ENCODE measurements at places on chromosomes 12 and 14.

GRCh38 chr12:105040476-105040875, 43.8 kb downstream of the ALDH1L2 start:
- DNase-seq = no peak

GRCh38 chr14:56555921-56556570, 23.6 kb upstream of the TMEM260 start:
- no peak for DNase-seq

DNA sequence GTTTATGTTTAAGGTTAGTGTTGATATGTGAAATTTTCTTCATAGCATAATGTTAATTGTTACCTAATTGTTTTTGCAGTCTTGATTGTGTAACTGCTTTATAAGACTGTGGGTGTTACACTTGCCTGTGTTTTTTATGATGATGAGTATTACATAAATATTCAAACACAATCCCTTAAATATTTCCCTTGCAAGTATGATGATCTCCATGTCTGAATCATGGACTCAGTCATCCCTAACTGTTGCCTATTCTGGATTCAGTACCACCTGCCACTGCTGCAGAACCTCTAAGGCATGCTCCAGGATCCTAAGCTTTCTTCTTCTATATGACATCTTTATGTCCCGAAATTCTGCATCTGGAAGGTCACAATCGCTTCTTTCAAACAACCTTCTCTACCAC, 246.3 kb upstream of the CLEC14A start:
- no peak for DNase-seq

GRCh38 chr14:105151838-105152793, 16.5 kb downstream of the JAG2 start:
- DNase-seq = no peak

- DNase-seq = no peak
Observed at GRCh38 chr12:28026701-28027100, 54.2 kb upstream of the PTHLH start.

GRCh38 chr12:64627771-64628170, 17.5 kb downstream of the RASSF3 start:
- DNase-seq = no peak

DNA sequence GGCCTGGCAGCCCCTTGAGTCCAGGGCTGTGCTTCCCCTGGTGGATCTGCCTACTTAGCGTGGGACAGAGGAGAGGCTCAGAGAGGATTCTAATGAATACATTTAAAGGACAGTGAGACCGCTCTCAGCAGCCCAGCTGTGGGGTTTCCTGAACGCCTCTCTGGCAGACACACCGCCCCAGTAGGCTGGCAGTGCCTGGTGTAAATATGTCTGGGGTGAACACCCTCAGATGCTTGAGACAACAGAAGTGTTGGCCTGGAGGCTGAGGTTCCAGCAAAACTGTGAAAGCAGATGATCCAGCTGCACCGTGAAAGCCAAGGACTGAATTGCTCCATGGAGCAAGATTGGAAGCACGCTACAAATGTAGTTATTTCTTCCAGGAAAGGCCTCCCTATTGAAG, 55.1 kb downstream of the LRRC74A start:
- no peak for DNase-seq

- no peak for DNase-seq
Observed at GRCh38 chr12:130521375-130522124, 183.9 kb downstream of the PIWIL1 start.

- peak; percentile 44 for DNase-seq
Observed at GRCh38 chr14:104794993-104795780, at the start of gene AKT1. AKT1 (minus strand) TSS chr14:104795748; CDS start chr14:104792643, 3,105 bp downstream.

GRCh38 chr12:52613384-52614030, 4.9 kb downstream of the KRT73 start:
- no peak for DNase-seq

GRCh38 chr14:30227876-30228275, 300.2 kb upstream of the PRKD1 start:
- no peak for DNase-seq

DNA sequence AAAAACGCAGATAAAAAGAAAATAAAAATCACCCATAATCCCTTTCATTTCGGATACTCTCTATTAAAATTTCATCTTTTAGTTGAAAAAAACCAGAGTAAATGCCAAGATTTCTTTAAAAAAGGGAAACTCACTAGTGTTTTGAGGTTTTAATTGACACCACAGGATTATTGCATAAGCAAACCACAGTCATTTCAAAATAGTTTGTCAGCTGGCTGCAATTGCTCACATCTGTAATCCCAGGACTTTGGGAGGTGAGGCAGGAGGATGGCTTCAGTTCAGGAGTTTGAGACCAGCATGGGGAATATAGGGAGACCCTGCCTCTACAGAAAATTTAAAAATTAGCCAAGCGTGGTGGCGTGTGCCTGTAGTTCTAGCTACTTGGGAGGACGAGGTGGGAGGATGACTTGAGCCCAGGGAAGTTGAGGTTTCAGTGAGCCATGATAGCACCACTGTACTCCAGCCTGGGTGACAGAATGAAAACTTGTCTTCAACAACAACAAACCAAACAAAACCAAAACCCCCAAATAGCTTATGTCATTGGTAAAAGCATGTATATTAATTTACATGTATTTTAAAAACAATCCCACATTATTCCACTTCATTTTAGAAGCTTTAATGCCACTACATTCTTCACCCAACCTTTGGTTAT, 48.8 kb downstream of the SYNE2 start:
- no peak for DNase-seq

DNA sequence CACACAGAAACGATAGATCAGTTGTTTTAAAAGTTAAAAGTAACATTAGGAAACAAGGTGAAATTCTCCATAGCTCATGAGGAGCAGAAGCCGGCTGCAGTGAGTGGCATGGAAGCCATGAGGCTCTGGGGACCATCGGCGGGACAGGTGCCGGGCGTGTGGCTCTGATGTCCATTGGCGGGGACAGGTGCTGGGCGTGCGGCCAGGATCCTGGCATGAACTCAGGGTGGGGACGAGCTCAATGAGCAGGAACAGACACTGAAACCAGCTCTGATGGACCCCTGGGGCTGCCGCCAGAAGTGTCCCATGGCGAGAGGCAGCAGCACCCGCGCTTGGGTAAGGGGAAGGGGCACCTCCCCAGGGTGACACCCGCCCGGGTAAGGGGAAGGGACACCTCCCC, 75.1 kb downstream of the NOC4L start:
- DNase-seq = no peak

GRCh38 chr14:75926431-75927115, 55.2 kb downstream of the TGFB3 start:
- DNase-seq = no peak

DNA sequence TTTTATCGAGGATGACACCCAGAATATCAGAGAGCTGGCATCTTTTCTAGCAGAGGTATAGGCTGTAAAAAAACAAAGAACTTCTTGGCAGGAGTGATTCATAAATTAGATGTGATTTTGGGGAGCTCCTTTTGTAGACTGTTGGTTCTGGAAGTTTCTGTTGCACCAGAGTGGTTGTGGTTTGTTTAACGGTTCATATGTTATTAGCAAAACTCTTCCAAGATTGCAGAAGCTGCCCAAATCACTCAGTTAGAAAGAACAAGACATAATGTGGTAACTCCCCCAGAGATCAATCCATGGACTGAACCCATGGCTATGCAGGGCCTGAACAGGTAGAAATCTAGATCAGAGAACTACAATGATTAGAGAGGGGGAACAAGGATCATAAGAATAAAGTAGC, 6.7 kb upstream of the RNASE10 start:
- no peak for DNase-seq

DNA sequence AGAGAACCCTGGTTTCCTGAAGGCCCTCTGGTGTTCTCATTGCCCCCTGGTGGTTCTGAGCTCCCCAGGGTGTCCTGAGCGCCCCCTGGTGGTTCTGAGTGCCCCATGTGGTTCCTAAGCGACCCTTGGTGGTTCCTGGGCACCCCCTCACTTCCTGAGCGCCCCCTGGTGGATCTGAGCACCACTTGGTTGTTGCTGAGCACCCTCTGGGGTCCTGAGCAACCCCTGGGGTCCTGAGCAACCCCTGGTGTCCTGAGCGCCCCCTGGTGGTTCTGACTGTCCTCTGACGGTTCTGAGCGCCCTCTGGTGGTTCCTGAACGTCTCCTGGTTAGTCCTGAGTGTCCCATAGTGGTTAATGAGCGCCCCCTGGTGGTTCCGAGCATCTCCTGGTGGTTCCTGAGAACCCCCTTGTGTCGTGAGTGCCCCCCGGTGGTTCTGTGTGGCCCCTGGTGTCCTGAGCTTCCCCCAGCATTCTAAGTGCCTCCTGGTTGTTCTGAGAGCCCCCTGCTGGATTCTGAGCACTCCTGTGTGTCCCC, 568.3 kb downstream of the TMEM121 start:
- peak; percentile 97 for DNase-seq

GRCh38 chr12:132006056-132006680, 56.4 kb downstream of the EP400 start:
- no peak for DNase-seq

DNA sequence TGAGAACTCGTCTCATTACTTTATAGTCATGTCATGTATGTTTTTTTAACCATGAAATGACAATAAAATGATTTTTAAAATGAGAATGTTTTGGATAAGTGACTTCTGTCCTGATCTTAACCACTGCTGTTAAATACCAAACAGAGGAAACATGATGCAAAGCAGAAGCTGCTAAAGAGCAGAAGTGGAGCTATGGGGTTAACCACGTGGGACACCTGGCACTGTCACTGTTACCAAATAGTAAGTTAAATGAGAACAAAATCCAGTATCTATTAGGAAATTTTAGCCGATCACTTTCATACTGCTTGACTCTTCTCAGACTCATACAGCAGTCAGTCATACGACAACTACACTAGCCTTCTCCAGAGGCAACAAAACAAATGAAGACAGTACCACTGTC, 82.4 kb downstream of the SCAF11 start:
- no peak for DNase-seq

DNA sequence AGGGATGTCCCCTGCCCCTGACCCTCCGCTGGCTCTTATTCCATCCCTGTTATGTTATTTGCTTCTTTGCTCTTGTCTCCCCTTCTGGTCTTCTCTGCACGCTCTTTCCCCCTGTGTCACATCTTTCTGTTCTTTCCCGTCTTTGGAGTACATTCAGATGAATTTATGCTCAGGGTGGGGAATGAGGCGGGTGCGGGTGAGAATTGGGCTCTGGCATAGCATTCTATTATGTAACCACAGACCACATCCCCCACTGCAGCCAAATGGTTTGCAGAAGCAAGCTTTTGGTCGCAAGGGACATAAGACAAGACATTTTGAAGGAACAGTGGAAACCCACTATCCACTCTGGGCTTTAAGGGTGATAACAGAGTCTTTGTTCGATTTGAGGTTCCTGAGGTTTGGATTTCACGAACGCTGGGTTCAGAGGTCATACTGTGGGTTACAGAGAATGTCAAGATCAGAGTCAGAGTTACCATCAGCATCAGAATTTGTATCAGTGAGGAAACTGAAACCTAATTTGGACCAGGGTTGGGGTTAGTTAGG, 3.8 kb downstream of the ENDOU start:
- DNase-seq = peak; percentile 32
